ENCODE measurements at places on chromosomes 3 and 15.

- no peak for DNase-seq
Measured at GRCh38 chr3:19264424-19264823, 116.1 kb downstream of the KCNH8 start.

GRCh38 chr3:193998123-193998448, 137.9 kb upstream of the HES1 start:
- no peak for DNase-seq

DNA sequence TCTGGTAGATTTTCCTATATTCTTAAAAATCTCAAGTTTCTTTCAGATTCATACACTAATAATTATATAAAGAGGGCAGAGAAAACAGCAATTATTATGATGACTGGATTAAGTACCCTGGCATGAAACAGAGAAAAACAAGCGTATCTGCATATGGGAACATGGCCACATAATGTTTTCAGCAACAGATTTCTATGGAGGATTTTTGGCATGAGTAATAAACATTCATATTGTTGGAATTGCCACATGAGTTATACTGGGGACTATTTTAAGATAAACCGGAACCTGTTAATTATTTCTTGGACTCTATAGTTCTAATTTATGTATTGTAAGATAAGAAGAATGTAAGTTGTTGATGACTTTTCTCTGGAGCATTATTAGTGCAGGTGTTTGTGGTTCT, 112.7 kb downstream of the OXSM start:
- DNase-seq: no peak

- DNase-seq: no peak
Measured at GRCh38 chr3:113221721-113222257, 10.4 kb downstream of the BOC start.

DNA sequence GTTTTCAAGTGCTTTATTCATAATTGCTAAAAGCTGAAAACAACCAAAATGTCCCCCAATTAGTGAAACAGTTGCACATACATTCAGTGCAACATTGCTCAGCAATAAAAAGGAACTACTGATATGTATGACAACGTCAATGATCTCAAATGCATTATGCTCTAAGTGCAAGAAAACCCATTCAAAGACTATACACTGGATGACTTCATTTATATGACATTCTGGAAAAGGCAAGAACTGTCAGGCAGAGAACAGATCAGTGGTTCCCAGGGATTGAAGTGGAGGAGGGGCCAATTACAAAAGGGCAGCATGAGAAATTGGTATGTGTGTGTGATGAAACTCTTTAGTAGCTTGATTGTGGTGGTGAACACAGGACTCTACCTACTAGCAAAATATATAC, 585.6 kb downstream of the TBL1XR1 start:
- DNase-seq: no peak

GRCh38 chr3:150106740-150107428, 136.2 kb upstream of the PFN2 start:
- no peak for DNase-seq

DNA sequence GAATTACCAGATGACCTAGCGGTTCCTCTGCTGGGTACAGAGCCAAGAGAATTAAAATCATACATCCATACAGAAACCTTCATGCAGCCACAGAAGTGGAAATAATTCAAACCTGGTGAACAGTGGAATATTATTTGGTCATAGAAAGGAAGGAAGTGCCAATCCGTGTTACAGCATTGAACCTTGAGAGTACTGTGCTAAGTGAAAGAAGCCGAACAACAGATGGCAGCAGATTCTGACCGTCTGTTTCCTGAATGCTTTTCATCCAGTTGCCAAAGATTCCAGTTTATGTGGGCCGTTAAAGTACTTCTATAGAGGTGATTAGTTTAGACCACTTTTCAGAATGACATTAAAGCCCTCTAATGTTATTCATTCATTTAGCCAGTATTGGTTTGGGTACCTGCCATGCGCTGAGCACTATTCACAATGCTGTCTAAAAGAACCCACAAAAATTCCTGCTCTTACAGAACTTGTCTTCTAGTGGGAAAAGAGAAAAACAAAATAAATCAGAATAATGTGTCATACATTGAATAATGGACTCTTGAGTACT, 45.8 kb upstream of the SENP5 start:
- no peak for DNase-seq

DNA sequence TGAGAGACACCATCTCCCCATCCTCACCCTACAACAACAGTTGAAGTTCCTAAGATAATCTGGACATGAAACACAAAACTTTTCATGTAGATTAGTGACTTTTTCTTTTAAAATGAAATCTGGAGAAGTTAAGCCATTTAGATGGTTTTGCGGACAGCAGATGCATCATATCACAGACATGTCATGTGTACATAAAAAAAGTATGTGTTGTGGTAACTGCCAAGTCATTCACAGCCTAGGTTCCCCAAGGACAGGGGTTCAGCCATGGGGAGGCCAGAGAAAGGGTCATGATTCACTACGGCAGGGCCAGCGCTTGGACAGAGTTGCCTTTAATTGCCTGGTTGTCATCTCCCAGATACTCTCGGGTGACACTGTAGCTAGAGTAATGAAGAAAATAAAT, 163.2 kb downstream of the PDZRN3 start:
- DNase-seq: no peak

Data from psoas muscle (tissue), 8 donors.